T-helper 1 cell (primary cell): ENCODE measurements at places on chromosomes 12 and 14.

GRCh38 chr12:55036326-55037115 lies 16.7 kb downstream of the NEUROD4 start:
- no peak for DNase-seq

- DNase-seq: no peak
Observed at GRCh38 chr14:94773061-94773648, 3.2 kb upstream of the GSC start.

- DNase-seq: no peak
Observed at GRCh38 chr12:56330936-56331490, 2.8 kb downstream of the PAN2 start.

GRCh38 chr14:40119765-40120164 lies 687.5 kb upstream of the FBXO33 start:
- no peak for DNase-seq

DNA sequence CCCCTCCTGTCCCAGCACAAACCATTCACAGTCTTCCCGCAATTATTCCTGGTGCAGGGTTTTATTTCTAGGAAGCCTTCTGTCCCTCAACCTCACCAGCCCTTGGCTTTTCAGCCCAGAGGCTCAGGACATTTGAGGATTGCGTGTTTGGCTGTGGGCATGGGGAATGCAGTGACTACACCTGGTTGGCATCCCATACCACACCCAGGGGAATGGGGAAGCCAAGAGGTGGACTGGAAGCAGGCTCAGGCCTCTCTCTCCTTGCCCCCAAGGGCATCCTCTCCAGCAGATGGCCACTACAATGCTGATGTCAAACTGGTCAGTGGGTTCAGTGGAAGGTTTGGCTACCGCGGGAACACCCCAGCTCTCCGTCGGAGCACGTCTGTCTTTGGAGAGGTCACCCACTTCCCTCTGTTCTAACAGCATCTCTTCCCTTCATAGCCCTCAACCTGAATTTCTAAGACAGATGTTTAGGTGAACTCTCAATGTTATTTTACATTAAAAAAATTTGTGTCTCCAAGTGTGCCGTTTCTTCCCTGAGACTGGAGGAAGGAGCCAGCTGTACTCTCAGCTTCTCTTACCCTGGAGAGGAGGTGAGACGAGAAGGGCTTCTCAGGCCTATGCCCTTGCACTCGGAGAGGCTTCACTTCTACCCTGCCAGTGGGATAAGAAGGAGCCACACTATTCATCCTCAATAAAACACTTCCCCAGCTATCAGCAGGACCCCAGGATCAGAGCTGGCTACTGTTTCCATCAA lies 35.5 kb downstream of the DCAF4 start:
- no peak for DNase-seq

- DNase-seq: no peak
Observed at GRCh38 chr12:13061377-13061776, 17.2 kb downstream of the FAM234B start.

GRCh38 chr12:117024961-117025480 lies 74.2 kb downstream of the TESC start:
- DNase-seq: no peak

DNA sequence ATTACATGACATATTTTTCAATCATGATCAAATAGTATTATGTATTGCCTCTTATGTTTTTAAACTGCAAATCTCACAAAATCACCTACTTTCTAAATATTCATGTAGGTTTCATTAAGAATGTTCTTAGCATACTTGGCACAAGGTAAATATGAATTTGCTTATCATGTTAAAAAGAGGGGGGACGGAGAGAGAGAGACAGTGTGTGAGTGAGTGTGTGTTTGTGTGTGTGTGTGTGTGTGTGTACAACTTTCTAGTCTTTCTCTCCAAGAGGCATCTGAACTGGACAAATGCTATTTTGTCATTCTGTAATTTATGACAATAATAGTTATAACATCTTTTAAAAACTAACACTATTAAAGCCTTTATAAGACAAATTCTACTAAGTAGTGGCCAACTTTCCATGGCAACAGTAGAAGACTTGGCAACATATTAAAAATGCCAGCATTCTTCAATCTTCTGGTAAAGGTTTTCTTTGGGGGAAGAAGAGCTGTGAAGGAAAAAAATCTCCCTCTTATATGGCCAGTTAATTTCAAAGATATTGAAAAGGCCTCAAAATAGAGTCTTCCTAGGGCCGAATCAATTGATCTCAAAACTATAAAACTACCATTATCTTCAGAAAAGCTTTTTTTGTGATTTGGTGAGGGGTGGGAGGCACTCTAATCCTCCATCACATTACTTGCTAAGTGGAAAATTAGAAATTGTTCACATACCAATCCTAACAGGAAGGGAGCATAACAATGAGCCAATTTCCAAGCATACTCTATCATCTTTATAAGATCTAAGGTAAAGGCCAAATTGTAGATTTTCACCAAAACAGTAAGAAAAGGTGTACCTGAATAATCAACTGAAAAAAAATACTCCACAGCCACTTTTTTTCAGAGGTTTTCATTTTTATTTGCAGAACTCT lies 28.2 kb downstream of the CDK17 start:
- DNase-seq: no peak

DNA sequence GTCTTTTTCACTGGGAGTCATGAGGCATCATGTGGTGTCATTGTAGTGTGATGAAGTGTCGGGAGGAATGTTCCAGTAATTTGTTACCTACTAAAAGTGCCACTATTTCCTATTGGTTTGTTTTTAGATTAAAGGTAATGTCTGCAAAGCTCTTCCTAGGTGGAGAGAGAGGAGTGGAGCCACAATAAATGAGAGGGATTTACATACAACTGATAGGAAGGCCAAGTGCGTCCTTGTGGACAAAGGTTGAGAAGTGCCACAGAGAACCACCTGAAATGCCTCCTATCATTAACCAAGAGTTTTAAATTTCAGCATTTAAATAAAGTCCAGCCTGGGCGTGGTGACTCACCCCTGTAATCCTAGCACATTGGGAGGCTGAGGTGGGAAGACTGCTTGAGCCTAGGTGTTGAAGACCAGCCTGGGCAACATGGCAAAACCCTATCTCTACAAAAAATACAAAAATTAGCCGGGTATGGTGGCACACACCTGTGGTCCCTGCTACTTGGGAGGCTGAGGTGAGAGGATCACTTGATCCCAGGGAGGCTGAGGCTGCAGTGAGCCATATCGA lies 2.5 kb upstream of the SNX6 start:
- no peak for DNase-seq

DNA sequence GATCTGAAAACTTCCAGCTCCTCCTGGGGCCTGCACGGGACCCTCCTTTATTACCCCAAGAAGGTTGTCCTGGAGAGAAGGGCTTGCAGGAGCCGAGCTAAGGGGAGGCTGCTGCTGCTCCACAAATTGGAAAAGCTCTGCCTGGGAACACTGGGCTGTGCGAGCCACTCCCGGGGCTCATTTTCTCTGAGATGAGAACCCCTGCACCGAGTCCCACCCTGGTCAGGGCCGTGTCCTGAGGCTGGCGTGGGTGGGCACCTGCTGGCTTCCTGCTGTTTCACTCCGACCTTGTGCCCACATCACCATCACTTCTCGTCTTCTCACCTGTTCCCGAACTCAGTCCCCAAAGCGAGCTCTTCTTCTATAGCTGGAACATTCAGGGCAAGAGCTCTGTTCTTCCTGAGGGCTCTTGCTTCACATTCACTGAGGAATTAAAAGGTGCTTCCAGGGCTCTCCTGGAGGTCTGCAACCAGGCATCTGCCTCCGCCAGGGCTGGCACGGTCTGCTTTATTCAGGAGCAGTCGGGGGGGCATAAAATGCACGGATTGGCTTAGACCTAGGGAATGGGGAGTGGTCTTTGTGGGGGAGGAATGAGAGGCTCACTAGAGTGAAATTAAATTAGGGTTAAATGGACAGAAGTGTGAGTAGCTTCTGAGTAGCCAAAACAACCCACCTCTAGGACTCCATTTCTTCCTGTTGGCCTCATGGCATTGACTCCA lies 98.5 kb downstream of the ADGRD1 start:
- no peak for DNase-seq

DNA sequence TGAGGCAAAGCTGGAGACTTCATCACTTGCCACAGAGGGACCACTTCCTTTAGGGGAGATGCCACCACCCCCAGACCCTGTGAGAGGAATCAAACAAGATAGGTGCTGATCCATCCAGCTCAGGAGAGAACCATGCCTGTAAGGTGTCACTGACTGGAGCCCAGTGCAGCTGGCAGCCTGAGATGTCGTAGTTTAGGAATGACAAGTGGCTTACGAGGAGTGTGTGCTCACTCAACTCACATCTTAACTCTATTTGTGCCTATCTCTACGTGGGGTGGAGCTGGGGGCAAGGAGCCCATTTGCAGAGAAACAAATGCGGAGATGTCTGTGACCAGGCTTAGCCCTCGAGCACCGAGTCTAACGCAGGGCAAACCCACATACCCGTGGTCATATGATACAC lies 25.8 kb downstream of the CHFR start:
- no peak for DNase-seq

DNA sequence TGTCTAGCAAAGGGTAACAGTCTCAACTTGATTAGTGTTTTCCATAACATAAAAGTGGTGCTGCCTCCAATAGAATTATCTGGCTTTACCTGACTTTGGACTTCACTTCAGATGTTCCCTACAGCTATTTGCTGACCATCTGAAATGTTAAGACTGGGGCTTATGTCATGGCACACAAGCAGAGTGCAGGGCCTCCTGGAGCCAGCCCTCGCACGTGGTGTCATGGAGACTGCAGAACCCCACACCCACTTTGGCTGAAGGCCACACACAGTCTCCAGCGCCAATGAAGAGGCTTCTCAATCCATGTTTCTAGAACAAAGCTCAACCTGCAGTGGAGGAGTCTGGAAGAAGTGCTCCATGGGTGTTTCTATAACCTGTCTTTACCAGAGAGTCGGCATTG lies 169.6 kb upstream of the FRMD6 start:
- DNase-seq: no peak

DNA sequence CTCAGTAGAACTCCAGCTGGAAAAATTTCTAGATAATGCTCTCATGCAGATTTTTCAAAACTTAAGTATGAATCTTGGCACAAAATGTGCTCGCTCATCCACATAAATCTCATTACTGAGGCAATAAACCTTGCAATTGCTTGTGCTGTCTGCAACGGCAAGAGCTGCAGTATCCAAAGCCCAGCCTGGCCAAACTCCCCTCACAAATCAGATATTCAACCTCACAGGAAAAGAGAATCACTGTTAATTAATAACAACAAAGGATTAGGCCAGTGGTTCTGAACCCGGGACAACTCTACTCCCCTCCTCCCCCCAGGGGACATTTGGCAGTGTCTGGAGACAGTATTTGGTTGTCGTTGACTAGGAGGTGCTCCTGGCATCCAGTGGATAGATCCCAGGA lies 19.2 kb upstream of the CORO1C start:
- no peak for DNase-seq

DNA sequence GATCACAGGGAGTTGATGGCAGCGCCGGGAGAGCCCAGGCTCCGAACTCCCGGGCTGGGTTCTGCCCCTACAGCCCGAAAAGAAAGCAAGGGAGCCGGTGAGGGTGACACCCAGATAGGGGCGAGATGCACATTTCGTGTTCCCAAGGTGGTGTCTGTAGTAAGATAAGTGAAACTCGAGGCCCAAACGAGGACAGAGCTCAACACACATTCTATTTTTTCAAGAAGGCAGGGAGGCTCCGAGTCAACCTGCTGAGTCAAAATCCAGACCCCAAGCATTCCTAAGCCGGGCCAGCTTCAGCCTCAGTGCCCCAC lies 24.2 kb upstream of the YY1 start:
- no peak for DNase-seq

- DNase-seq: no peak
Observed at GRCh38 chr12:123659996-123660727, 10.8 kb upstream of the TCTN2 start.

GRCh38 chr12:112386726-112387125 lies 4.5 kb upstream of the HECTD4 start:
- DNase-seq: no peak

GRCh38 chr14:63598807-63599206 lies 42.9 kb downstream of the WDR89 start:
- DNase-seq: no peak

GRCh38 chr12:113253532-113254285 lies 32.4 kb downstream of the TPCN1 start:
- DNase-seq: no peak

DNA sequence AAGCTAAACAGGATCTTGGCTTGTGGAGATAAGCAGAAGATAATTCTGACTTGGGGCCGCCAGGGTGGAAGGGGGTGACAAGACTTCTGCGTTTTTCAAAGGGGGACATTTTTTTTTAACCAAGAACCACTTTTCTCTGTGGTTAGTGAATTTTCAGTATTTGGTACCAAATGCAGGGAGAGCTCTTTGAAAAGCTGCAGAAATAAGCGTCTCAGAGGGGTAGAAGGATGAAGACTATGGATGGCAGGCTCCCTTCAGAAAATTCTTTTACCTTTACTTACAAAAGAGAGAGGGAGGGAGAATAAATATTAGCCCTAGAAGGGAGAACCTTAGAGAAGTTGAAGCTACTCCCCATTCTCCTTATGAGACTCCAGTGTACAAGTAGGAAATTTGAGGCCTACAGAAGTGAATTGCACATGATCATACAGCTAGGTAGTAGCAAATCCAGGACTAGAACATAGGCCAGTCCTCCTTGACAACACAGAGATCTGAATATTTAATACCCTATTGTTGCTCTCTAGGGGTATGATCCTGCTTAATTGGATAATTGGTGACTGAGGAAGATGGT lies 840 bp downstream of the MRPL52 start:
- no peak for DNase-seq

- DNase-seq: no peak
Observed at GRCh38 chr14:51977075-51977474, 12.3 kb upstream of the RTRAF start.

DNA sequence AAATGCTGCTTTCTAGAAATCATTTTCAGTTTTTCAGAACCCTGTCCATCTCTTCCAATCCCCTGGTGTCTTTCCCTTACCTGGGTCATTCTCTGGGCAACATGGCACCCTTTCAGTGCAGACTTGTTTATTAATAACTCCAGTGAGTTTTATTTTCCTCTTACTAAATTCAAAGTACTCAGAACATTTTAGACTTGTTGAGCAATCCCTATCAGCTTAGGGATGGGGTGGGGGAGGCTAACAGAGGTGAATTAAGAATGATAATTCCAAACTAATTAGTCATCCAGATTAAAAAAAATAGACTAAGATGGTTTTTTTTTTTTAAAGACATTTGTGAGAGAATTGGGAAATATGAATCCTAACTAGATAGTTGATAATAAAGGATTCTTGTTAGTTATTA lies 10.7 kb downstream of the GPRC5A start:
- no peak for DNase-seq

- no peak for DNase-seq
Observed at GRCh38 chr14:30443368-30444007, 115.5 kb upstream of the G2E3 start.
